Osteocyte (in vitro differentiated cells): ENCODE measurements at places on chromosomes 4 and X. TPM values are rescaled to one million over a fixed set of nuclear protein-coding genes. Genes with fewer than 3 reads are reported as not detected.
A peak's percentile ranks its signal among the peaks of the same experiment; 100 is the strongest.

Gene RGN
- total RNA-seq = 0.18 TPM in 1 of 2 replicates, not detected in the other

Gene RHOXF2
- total RNA-seq = not detected in 2 replicates

Gene MGAT4D
- not detected in 2 replicates for total RNA-seq

Gene MAML3
- 8.0 and 8.2 TPM in 2 replicates for total RNA-seq

Gene FAM3A
- 38.2 and 40.4 TPM in 2 replicates for total RNA-seq

Gene SMIM43
- total RNA-seq = not detected in 2 replicates

Gene SLC25A5
- 245 TPM in 2 replicates for total RNA-seq

Gene OPRPN
- total RNA-seq = not detected in 2 replicates

- H3K36me3 ChIP-seq = peaks cover 7% of the 10 kb centered on the region
- no peaks in the 10 kb centered on the region for H3K4me1 ChIP-seq
- H3K27me3 ChIP-seq = no peaks in the 10 kb centered on the region
- no peak for DNase-seq
Observed at GRCh38 chrX:2471641-2472040, 29.1 kb downstream of the DHRSX start.

DNA sequence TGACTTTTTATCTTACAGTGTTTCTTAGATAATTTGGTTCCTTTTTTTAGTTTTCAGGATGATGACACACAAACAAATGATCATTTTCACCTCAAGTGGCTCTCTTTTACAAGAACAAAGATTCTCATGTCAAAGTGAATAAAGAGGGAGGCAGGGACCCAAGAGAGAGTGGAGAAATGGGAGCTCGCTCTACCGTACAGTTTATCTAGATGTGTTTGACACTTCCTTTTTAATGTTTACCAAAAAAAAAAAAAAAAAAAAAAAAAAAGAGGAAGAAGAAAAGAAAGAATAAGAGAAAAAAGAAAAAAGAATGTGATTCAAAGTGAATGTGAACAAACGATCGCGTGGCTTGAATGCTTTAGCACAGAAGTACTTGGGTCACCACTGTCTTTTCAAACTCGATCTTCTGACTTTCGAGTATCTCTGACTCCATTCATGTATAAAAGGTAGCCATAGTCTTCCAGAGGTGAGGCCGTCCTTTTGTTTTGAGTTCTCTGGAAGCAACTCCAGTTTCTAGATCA, 75.6 kb upstream of the GRXCR1 start:
- no peak for DNase-seq
- no peak overlapping the region for H3K27ac ChIP-seq
- H3K27me3 ChIP-seq = no peaks in the 10 kb centered on the region
- no peaks in the 10 kb centered on the region for H3K36me3 ChIP-seq
- H3K4me1 ChIP-seq = no peaks in the 10 kb centered on the region

GRCh38 chr4:47968847-47969246, 47.6 kb downstream of the CNGA1 start:
- H3K27ac ChIP-seq = no peak overlapping the region
- DNase-seq = no peak
- peaks cover 12% of the 10 kb centered on the region for H3K27me3 ChIP-seq
- no peak overlapping the region for H3K4me3 ChIP-seq

DNA sequence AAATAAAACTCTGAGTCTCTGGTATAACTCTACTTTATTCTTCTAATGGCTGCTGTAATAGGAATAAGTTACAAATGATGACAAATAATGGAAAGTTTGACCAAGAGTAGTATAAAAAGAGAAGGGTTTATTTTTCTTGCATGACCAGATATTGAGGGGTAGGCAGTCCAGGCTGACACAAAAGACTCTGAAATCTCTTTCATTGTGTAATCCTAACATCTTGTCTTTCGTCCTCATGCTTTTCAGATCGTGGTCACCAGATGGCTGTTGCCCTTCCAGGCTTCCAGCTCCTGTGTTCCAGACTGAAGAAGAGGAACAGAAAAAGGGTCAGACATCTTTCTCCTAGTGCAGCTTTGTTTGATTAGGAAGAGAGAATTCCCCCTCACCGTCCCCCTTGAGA, 176.9 kb upstream of the GK2 start:
- no peaks in the 10 kb centered on the region for H3K36me3 ChIP-seq
- no peaks in the 10 kb centered on the region for H3K4me1 ChIP-seq

- H3K27me3 ChIP-seq = no peaks in the 10 kb centered on the region
- H3K27ac ChIP-seq = no peak overlapping the region
- H3K4me3 ChIP-seq = no peak overlapping the region
- no peaks in the 10 kb centered on the region for H3K4me1 ChIP-seq
- DNase-seq = no peak
Observed at GRCh38 chr4:178196751-178197374, 754.6 kb upstream of the AGA start.

DNA sequence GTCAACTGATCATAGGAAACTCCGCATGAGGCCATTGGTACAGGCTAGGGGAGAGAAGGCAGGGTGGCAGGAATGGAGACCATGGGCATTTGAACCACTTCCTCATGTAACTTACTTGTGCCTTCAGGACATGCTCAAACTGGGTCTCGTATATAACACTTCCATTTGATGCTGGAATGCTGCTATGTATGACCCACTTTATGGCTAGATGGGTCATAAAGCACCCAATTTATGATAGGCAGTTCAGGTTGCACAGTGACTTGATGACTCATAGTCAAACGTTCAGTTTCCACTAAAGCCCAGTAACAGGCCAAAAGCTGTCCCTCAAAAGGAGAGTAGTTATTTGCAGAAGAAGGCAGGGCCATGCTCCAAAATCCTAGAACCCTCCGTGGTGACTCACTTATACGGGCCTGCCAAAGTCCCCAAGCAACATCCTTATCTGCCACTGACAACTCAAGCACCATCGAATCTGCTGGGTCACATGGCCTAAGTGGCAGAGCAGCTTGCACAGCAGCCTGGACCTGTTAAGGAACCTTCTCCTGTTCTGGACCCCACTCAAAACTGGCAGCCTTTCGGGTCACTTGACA, 236.4 kb downstream of the ZC4H2 start:
- no peaks in the 10 kb centered on the region for H3K4me1 ChIP-seq
- no peak overlapping the region for H3K27ac ChIP-seq
- H3K36me3 ChIP-seq = no peaks in the 10 kb centered on the region
- H3K4me3 ChIP-seq = no peak overlapping the region
- H3K27me3 ChIP-seq = no peaks in the 10 kb centered on the region
- DNase-seq = no peak

GRCh38 chr4:120801137-120801758, 121.3 kb downstream of the PRDM5 start:
- H3K4me3 ChIP-seq = no peak overlapping the region
- DNase-seq = no peak
- H3K27me3 ChIP-seq = no peaks in the 10 kb centered on the region
- peaks cover 19% of the 10 kb centered on the region for H3K36me3 ChIP-seq
- H3K4me1 ChIP-seq = no peaks in the 10 kb centered on the region

GRCh38 chr4:149836546-149836945, 20.9 kb upstream of the IQCM start:
- H3K4me3 ChIP-seq = no peak overlapping the region
- no peaks in the 10 kb centered on the region for H3K4me1 ChIP-seq
- peaks cover 13% of the 10 kb centered on the region for H3K27me3 ChIP-seq
- no peak overlapping the region for H3K27ac ChIP-seq
- DNase-seq = no peak
- no peaks in the 10 kb centered on the region for H3K36me3 ChIP-seq

DNA sequence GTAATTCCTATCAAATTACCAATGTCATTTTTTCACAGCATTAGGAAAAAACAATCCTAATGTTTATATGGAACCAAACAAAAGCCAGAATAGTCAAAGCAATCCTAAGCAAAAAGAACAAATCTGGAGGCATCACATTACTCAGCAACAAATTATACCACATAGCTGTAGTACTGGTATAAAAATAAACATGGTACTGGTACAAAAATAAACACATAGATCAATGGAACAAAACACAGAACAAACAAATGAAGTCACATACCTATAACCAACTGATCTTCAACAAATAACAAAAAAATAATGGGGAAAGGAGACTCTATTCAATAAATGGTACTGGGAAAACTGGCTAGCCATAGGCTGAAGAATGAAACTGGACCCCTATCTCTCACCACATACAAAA, 37.4 kb downstream of the PPA2 start:
- H3K27me3 ChIP-seq = no peaks in the 10 kb centered on the region
- H3K27ac ChIP-seq = no peak overlapping the region
- DNase-seq = no peak
- peaks cover 61% of the 10 kb centered on the region for H3K36me3 ChIP-seq
- H3K4me1 ChIP-seq = no peaks in the 10 kb centered on the region

DNA sequence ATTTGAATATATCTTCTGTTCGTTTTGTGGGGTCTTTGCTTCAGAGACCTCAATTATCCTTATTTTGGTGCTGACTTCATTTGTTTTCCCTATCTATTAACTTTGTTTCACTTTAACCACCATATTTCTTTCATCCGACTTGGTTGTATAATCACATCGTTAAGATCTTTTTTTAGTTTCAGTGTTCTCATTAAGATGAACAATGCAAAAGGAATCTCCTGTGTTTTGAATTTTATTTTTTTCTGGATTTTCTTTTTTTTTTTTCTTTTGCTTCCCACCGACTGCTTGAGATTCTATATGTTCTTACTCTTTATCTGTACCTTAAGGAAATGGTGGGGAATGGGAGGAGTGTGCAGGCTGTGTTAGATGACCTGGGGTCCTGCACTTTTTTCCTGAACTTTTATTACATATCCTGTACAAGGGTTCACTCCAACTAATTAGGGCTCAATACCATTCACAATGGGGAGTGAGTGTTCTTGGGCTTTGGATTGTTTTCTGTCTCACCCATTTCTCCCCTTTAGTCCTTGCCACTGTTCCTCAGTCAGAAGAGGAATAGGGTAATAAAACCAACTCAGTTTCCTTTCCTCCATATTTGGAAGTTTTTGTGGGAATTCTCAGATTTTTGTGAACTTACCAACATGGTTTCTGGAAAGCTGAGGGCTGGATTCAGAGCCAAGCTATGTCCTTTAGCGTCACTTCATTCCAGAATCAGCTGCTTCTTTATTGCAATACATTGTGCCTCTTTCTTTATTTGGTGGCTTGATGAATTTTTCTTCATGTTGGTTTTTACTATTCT, 43.2 kb upstream of the BMPR1B start:
- H3K27me3 ChIP-seq = no peaks in the 10 kb centered on the region
- no peaks in the 10 kb centered on the region for H3K4me1 ChIP-seq
- H3K4me3 ChIP-seq = no peak overlapping the region
- H3K27ac ChIP-seq = no peak overlapping the region
- no peaks in the 10 kb centered on the region for H3K36me3 ChIP-seq

- no peaks in the 10 kb centered on the region for H3K27me3 ChIP-seq
- DNase-seq = peak; percentile 17
- no peak overlapping the region for H3K4me3 ChIP-seq
- H3K4me1 ChIP-seq = no peaks in the 10 kb centered on the region
- no peaks in the 10 kb centered on the region for H3K36me3 ChIP-seq
Observed at GRCh38 chrX:132743086-132743485, 215.3 kb downstream of the HS6ST2 start.

DNA sequence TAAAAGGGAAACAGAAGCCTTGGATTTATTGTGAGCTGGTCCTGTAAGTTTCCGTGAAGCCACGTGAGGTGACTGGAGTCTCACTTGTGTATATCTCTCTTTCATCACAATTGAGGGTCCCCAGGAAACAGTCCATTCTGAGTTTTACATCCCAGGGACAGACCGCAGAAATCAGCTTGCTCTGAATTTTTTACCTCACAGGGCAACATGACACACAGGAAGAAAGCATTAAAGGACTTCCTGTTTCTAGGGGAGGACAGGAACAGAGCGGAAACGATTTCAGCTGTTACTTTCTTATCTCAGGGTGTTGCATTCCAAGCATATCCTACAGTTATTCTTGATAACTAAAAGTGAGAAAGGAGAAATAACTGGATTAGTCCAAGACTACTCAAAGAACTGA, 553.5 kb downstream of the TRAM1L1 start:
- H3K4me1 ChIP-seq = no peaks in the 10 kb centered on the region
- no peaks in the 10 kb centered on the region for H3K27me3 ChIP-seq
- DNase-seq = no peak

- no peaks in the 10 kb centered on the region for H3K36me3 ChIP-seq
- no peak overlapping the region for H3K27ac ChIP-seq
- no peak for DNase-seq
Observed at GRCh38 chr4:144595681-144596080, 50.3 kb upstream of the HHIP start.

- no peaks in the 10 kb centered on the region for H3K4me1 ChIP-seq
- no peak overlapping the region for H3K4me3 ChIP-seq
- no peak for DNase-seq
- no peaks in the 10 kb centered on the region for H3K36me3 ChIP-seq
- H3K27ac ChIP-seq = no peak overlapping the region
Observed at GRCh38 chr4:89486042-89486441, 178.4 kb upstream of the GPRIN3 start.

DNA sequence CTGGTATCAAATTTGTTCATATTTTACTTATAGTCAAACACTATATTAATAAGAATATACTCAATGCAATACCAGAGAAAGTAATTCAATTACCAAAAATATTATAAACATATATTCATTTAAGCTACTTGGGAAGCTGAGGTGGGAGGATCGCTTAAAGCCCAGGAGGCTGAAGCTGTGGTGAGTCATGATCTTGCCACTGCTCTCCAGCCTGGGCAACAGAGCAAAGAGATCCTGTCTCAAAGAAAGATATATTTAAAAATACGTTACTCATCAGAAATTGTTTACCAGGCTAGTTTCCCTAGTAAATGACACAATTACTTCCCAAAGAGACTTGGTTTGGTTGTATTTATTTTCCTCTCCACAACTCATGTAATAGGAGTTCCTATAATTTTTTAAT, 433.6 kb downstream of the GASK1B start:
- H3K27me3 ChIP-seq = no peaks in the 10 kb centered on the region
- no peak for DNase-seq
- no peaks in the 10 kb centered on the region for H3K36me3 ChIP-seq
- H3K4me3 ChIP-seq = no peak overlapping the region
- peaks cover 18% of the 10 kb centered on the region for H3K4me1 ChIP-seq
